ENCODE measurements at places on chromosomes 4 and X. TPM values are rescaled to one million over a fixed set of nuclear protein-coding genes. Genes with fewer than 3 reads are reported as not detected.

Gene ADAMTS3
- 3.8 TPM for total RNA-seq

Gene SLC26A1
- 12.6 TPM for total RNA-seq

Gene INTS12
- total RNA-seq = 25.2 TPM

Gene VCX
- total RNA-seq = not detected

Gene KCND1
- 0.64 TPM for total RNA-seq

Gene MAGEB16
- total RNA-seq = not detected

DNA sequence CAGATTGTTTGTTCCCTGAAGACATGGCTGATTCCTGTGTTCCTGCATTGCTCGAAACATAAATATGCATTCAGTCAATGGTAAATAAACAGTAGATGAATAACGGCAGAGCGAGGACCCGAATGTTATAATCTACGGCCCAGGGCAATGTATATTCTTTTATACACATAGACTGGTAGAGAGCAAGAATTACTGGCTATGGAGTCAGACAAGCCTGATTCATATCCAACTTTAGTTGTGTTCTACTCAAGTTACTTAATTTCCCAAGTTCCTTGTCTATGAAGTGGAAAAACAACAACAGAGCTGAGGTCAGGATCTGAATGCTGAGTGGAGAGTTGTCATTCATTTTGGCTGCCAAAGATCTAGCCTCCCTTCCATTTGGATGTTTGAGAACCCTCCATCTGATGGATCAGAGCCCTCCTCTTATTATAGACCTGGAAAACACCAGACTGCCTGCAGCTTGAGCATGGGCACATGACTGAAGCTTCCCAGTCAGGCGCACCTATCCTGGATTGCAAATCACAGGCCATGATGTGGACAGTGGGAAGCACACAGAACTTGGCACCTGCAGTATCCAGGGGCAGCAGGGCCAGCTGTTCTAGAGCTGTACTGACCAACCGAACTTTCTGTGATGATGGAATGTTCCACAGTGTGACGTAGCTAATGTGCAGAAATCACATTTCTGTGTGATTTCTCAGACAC is 80.1 kb downstream of the FAM184B start:
- no peaks in the 10 kb centered on the region for H3K4me1 ChIP-seq
- H3K27me3 ChIP-seq = peaks cover 6% of the 10 kb centered on the region
- no peaks in the 10 kb centered on the region for H3K36me3 ChIP-seq
- no peak for DNase-seq

DNA sequence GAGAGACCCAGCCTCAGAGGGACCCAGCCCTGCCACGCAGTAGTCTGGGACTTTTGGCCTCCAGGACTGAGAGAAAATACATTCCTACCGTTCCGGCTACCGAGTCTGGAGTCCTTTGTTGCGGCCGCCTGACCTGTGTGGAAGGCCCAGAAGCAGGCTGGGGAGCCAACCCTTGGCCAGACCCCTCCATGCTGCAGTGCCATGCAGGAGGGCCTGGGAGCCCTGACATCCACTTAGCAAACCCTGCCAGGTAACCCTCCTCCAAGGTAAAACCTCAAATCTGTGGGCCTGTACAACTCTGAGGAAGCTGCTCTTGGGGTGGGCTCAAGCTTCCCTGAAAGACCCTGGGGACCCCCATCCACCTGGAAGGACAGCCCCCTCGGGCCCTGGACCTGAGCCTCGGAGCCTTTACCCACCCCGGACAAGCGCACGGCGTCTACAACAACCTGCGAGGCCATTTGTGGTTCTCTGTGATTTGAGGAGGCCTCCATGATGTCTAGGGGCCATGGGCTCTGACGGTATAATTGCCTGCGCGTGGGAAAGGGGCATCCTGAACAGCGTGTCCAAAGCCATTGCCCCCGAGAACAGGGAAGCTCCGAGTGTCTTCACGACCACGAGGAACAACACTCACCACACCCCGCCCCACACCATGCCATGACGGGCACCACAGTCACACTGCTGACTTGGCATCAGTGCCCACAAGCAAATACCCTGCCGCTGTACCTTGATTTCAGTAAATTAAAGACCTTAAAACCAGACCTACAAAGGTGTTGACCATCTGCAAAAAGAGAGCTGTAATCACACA is 58.7 kb downstream of the ZFYVE28 start:
- no peaks in the 10 kb centered on the region for H3K27me3 ChIP-seq
- no peak for DNase-seq
- H3K4me3 ChIP-seq = no peak overlapping the region
- H3K27ac ChIP-seq = no peak overlapping the region
- H3K4me1 ChIP-seq = peaks cover 21% of the 10 kb centered on the region

DNA sequence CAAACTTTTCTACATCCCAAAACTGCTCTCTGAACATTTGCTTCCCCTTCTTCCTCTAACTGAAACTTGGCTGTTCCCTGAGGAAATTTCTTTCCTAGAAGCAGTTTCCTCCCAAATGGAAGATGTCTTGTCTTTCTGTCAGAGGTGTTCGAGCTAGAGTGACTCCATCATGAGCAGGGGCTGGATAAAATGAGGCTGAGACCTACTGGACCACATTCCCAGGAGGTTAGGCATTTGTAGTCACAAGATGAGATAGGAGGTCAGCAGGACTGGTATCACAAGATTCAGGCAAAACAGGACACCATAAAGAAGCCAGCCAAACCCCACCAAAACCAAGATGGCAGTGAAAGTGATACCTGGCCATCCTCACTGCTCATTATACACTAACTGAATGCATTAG is 35.8 kb upstream of the PGRMC2 start:
- no peaks in the 10 kb centered on the region for H3K27me3 ChIP-seq
- no peak overlapping the region for H3K4me3 ChIP-seq
- H3K36me3 ChIP-seq = no peaks in the 10 kb centered on the region
- peak overlapping the region; percentile 79 for H3K27ac ChIP-seq

DNA sequence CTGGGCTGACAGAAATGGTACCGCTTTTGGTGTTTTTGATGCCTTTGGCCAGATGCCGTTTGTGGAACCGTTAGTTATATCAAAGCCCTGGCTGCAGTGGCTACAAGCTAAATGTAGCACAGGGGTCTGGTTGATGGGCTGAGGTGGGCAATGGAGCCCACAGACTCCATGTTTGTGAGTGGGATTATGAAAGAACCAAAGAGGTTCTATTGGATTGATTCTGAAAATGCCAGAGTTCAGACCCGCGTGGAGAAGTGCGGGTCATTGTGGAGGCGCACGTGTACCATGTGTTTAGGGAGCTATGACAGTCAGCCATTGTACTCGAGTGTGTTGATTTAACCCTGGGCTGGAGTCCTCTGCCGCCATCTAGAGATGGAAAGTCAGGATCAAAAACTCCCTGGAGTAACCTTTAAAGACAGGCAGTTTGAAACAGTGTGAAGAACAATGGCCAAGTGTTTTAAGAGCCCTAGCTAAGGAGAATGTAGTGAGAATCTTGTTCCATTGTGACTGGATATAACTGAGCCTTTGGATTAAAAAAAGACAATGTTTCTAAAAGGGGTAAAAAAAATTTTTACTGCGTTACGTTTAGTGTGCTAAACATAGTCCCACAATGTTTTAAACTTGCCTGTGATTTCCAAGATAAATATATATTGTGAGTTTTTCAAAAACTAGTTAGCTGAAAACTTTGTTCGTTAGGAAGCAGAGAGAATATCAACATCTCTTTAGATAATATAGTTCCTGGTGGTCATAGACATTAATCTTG is 12.7 kb downstream of the ART3 start:
- no peak overlapping the region for H3K4me3 ChIP-seq
- peak; percentile 77 for DNase-seq
- no peaks in the 10 kb centered on the region for H3K36me3 ChIP-seq

DNA sequence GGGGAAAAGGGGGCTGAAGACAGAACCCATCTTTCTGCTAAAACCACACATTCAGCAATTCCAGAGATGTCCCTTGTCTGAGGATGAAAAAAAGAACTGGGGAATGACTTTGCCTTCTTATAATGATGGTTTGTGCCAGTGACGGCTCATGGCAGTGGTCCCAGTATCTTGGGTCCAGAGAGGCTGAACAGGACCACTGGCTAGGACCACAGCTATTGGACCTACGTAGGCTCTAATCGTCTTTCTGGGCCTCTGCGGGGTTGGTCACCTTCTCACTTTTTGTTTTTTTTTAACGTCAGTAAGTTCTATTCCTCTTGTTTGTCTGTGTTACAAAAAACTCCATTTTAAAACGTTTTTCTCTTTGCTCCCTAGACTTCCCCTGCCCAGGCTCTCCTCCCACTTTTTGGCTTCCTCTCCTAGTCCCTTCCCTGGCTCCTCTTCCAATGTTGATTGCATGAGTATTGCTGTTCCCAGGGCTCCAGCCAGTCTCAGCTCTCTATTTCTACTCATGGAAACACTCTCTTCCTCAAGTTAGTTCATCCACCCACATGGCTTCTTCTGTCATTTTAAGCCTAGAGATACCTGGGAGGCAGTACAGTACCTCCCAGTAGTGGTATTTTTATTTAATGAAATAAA is 52.6 kb upstream of the STX18 start:
- H3K27ac ChIP-seq = no peak overlapping the region
- no peak for DNase-seq
- H3K4me3 ChIP-seq = no peak overlapping the region
- no peaks in the 10 kb centered on the region for H3K4me1 ChIP-seq

DNA sequence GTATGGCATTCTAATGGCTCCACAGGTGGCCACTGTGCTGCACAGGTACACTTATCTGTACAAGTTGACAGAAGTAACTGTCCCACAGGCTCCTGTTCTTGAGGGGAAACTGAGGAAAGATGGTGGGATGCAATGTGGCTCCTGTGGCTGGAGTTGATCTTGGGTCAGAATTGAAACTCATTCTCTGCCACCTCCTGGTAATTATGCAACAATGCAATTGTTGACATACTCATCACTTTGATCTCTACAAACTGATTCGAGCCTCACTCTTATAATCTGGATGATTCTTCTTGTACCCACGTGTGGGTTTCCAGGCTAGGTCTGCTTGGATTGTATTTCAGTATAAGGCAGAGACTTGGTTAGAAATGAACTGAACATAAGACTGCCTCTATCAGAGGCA is 148.8 kb downstream of the CCNG2 start:
- no peak for DNase-seq
- H3K27me3 ChIP-seq = no peaks in the 10 kb centered on the region
- H3K4me1 ChIP-seq = peaks cover under 1% of the 10 kb centered on the region
- H3K27ac ChIP-seq = no peak overlapping the region

DNA sequence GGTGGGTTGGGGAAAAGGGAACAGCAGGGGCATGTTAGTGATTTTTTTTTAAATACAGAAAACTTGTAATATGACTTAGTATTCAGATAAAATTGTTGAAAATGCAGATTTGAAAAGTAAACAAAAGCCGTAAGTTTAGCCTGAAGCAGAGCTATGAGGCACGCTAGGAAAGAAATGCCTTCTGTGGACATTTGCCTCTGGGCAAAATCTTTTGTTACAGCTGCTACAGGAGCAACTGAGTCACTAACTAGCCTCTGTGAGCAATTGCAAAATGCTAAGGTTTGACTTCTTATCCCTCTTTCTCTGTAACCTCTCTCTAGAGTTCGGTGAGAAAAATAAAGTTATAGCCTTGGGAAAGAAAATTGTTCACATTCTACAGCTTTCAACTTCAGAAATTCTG is 350.0 kb downstream of the SLC7A11 start:
- no peaks in the 10 kb centered on the region for H3K4me1 ChIP-seq
- no peak overlapping the region for H3K27ac ChIP-seq
- DNase-seq = no peak
- H3K36me3 ChIP-seq = no peaks in the 10 kb centered on the region
- no peaks in the 10 kb centered on the region for H3K27me3 ChIP-seq

DNA sequence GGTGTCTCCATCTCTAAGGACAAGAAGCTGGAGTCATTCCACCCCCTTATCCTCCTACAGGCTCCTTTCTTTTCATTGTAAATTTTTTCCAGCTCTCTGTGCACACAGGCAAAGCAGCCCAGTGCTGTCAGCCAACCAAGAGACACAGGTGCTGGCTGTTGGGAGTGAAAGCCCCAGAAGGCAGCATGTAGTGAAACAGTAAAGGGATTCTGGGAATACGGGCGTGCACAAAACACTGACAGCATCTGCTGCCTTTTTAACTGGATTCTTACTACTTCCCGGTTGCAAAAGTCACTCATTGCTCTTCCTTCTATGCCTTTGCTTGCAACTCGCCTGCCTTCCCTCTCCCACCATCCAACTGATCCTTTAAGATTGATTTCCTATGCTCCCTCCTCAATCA is 208.6 kb upstream of the PRPS2 start:
- no peaks in the 10 kb centered on the region for H3K4me1 ChIP-seq
- no peaks in the 10 kb centered on the region for H3K27me3 ChIP-seq
- DNase-seq = no peak
- no peak overlapping the region for H3K4me3 ChIP-seq

DNA sequence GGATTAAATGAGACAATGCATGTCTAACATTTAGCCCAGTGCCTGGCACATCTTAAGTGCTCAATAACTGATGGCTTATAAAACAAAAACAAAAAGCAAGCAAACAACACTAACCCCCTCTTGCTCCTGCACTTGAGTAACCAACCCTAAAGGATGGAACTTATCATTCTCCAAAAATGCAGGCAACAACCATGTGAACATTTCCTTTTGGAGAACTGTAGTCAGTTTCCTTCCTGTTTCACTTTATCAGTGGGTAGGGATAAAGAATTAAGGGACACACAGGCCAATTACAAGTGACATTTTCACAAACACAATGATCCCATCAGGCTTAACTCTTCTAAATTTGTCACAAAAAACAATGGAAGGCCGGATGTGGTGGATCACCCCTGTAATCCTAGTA is 30.4 kb downstream of the RPS3A start:
- no peaks in the 10 kb centered on the region for H3K36me3 ChIP-seq
- H3K27ac ChIP-seq = no peak overlapping the region
- DNase-seq = no peak
- H3K4me1 ChIP-seq = no peaks in the 10 kb centered on the region

DNA sequence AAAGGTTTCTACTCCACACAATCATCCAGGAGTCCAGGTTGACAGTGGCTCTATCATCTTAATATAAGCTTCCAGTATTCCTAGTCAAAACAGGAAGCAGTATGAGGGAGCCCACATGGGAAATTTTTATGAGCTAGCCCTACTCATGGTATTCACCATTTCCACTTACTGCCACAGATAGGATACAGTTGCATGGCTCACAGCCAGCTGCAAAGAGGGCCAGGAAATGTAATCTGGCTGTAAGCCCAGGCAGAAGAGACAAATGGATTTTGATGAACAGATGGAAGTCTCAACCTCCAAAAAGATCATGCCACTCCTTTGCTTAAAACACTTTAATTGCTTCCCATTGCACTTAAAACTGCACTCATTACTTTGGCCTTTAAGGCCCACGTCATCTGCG is 150.6 kb downstream of the ADAMTS3 start:
- H3K27ac ChIP-seq = no peak overlapping the region
- H3K36me3 ChIP-seq = no peaks in the 10 kb centered on the region
- H3K4me1 ChIP-seq = no peaks in the 10 kb centered on the region
- no peak overlapping the region for H3K4me3 ChIP-seq

DNA sequence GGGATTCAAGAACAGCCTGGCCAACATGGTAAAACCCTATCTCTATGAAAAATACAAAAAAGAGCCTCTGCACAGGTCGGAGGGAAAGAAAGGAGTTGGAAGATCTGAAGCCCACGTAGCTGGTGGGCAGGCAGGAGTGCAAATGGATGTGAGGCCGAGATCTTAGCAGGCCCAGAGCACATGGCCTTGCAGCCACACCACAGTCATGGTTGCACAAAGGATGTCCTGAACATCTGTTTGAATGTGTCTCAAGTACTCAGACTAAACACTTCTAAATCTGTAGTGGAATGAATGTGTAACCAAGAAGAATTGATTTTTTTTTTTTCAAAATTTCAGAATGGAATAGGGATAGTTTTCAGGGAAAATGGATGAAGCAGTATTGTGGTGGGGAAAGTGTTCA is 10.8 kb downstream of the CA5B start:
- no peak for DNase-seq
- H3K4me1 ChIP-seq = peaks cover 34% of the 10 kb centered on the region
- no peaks in the 10 kb centered on the region for H3K36me3 ChIP-seq

Data from hepatocyte (in vitro differentiated cells).